Stimulated activated CD4-positive, alpha-beta T cell treated with anti-CD3 and anti-CD28 coated beads, Interleukin-1b, Interleukin-23, amount 100 ng/mL, for 1 hour (primary cell): ENCODE measurements at places on chromosomes 2 and 18.

- DNase-seq, result no peak
Observed at GRCh38 chr2:120709608-120710041, 26.0 kb upstream of the GLI2 start.

DNA sequence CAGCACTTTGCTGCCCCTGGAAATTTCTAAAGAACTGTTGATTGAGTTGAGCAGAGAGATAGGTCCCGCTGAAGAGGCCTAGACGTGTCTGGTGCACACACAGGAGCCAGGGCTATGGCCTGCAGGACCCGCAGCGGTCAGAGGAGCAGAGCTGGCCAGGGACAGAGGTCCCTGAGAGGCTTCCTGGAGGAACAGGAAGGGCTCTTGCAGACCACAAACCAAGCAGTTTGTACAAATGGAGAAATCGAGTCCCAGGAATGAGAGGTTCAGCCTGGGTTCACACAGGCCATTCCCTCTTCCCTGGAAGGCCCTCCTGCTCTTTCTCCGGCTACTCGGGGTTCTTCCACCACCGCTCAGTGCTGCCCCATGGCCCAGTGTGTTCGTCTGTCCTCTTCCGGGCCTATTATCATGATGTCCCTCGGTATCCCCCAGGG lies 1.2 kb upstream of the BIN1 start:
- DNase-seq, result no peak

GRCh38 chr2:226048611-226049010 lies 649.1 kb downstream of the NYAP2 start:
- DNase-seq, result no peak

DNA sequence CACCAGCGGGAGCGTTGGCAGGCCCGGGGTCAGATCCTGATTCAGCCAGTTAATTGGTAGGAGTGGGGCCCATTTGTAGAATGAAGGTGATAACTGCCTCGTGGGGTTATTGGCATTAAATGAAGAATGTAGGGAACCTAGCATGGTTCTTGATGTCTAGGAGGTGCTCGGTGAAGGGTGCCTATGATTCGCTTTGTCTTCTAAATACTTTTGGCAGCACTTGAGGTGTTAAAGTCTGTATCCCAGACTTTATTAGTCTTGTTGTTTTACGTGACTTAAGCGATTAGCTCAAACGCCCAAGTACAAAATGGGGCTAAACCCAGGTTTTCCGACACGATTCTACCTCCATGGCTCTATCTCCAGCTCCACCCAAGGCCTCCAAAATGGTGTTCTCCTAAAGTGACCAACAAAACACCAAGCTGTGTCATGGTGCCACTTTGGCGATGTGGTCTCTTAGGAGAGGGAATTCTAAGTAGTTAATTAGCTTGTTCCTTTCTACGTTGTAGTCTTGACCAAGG lies 980 bp upstream of the PPP4R1 start:
- no peak for DNase-seq

- no peak for DNase-seq
Observed at GRCh38 chr2:96260387-96261260, 5.2 kb downstream of the TMEM127 start.

- DNase-seq, result peak; percentile 84
Observed at GRCh38 chr18:47930931-47931717, 665 bp upstream of the SMAD2 start.

DNA sequence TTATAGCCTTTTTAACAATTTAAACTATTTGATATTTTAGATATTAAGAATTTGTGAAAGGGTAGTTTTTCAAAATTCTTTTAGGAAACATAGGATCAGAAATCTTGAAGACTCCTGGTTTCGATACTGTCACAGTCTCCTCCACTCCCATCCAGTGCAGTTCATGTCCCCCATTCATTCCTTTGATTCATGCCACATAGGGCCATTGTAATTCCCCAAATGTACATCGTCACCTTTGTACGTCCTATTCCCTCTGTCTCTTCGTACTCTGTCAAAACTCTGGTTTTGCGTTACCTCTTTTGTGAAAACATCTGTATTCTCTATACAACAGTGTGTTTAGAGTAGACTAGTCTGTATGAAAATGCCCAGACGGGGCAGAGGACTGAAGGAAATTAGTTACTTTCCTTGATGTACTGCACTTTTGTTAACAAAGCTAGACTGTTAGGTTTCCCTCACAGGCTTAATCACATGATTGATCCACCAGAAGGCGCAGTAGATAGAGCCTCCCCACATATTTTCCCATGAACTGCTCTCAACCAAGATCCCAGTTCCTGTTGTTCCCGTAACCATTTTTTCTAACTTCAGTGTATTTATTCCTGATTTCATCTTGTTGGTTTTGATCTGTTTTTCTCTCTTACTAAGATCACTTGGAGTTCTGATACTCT lies 2.5 kb downstream of the MRPL35 start:
- no peak for DNase-seq

DNA sequence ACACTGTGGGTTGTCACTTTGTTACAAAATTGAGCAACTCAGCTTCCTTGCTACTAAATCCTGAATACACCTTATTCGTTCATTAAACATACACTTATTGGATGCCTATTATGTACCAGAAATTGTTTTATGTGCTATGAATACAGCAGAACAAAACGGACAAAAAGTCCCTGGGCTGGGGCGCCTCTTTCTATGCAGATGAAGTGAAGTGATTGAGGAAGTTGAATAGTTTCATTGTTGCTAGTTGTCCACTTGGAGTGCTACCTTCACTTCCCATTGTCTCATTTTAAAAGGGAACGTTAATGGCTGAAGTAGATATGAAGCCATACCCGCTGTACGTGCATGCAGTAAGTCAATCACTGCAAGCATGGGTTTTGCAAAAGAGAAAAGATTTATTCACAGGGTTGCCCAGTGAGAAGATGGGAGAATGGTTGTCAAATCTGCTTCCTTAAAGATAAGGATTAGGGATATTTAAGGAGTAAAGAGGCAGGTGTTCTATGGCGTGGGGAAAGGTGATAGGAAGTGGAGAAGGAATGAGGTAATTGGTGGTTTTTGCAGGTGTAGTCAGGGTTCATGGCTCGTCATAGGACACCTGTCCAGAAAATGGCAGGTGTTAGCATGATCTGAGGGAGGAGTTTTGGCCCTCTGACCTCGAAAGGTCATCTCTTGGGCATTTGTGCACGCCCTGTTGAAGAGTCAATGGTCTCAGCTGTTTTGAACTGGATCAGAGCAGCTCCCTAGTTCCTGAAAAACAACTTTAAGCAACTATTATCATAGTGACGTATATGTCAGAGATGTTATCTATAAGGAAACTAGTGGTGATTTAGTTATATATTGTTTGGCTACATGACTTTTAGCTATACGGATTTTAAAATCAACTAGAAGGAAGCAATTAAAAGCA lies 23.5 kb downstream of the TRPM8 start:
- no peak for DNase-seq

- no peak for DNase-seq
Observed at GRCh38 chr2:197500503-197501131, 438 bp downstream of the HSPE1 start.

DNA sequence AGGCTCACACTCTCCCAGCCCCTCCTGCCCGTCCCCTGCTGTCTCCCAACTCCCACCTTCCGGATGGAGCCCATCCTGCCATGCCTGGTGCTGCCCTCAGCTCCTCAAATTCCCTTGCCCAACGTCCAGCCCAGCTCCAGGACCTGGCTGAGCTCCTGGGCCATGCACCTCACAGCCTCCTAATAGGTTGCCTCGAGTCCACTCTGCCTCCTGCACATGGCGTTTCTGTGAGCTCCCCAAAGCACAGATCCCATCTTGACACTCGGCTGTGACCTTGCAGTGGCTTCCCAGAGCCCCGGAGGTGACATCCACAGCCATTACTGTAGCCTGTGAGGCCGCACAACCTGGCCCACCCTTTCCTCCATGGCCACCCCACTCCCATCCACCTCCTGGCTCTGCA lies 191.9 kb upstream of the SALL3 start:
- no peak for DNase-seq

- DNase-seq, result no peak
Observed at GRCh38 chr18:10202845-10203321, 251.6 kb upstream of the APCDD1 start.

- DNase-seq, result no peak
Observed at GRCh38 chr18:6557770-6558248, 143.1 kb upstream of the L3MBTL4 start.

DNA sequence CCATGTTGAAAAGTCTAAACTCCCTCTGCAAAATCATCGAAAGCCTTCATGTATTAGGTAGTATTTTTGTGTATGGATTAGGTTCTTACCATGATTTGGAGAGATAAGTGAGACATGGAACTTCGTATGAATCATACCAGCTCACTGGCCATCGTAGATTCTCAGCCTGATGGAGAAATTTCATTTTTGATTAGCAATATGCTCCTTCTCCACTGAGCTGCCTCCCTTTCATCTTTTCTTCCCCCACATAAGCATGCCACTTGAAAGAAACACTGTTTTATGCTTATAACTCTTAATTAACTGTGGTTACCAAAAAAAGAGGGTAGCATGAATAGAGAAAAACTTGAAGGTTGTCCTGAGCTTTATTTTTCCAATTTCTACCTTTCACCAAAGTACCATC lies 111.9 kb downstream of the NCK2 start:
- no peak for DNase-seq

DNA sequence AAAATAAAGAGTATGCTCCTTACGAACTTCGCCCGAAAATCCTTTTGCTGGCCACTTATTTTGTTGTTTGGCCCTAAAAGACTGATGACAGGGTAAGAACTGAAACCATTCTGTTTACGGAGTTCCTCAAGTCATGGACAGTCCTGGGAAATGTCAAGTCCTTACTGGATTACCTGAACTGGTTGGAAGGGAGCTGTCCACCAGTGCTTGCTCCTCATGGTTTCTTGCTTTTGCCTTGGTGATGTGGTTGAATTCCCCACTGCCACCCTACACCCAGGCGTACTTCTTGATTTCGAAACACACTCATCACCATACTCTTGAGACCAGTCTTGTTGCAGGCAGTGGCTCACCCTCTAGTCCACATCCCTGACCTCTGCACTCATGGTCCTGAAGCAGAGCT lies 49.1 kb upstream of the CHMP1B start:
- DNase-seq, result no peak

GRCh38 chr2:96145036-96145847 lies at the start of gene DUSP2:
Gene DUSP2 (minus strand): TSS chr2:96145440. CDS start chr2:96145354, 86 bp downstream.
- DNase-seq, result peak; percentile 87

- DNase-seq, result no peak
Observed at GRCh38 chr2:10407841-10408648, 40.1 kb downstream of the ODC1 start.

- DNase-seq, result no peak
Observed at GRCh38 chr2:235964787-235965390, 203.3 kb downstream of the GBX2 start.

DNA sequence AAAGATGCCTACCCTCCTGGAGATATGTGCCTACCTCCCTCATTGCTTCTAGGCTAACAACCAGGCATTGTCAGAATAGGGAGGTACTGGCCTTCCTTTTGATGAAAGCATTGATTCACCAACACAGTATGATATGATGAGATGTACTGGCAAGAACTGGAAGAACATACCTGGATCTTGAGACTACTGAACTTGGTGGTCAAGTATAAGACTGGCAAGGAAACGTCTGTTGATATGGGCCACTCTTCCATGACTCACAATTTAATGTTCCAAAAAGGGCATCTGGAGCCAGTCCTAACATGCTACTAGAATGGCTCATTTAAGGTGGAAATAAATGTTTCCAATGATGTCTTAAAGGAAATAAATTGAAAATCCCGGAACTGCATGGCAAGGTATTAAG lies 18.1 kb downstream of the DTNB start:
- no peak for DNase-seq

DNA sequence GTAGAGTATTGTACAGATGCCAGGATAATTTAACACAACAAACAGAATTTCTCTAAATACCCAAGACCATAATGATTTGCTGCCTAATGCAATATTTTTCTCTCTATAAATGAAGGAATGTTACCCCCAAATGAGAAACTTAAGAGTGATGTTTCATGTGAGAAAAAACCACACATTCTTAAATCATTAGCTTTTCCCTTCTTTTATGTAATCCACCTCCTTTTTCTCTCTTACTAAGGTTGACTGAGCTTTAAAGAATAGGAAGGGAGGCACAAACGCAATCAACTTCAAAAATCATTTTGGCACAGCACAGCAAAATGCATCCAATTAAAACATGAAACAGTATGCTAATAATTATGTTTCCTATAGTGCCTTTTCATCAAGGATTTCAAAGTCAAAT lies 698.1 kb upstream of the CDH2 start:
- DNase-seq, result no peak

GRCh38 chr2:119449521-119449920 lies 17.9 kb downstream of the TMEM37 start:
- DNase-seq, result no peak

GRCh38 chr18:62576845-62577512 lies 54.2 kb downstream of the ZCCHC2 start:
- no peak for DNase-seq

DNA sequence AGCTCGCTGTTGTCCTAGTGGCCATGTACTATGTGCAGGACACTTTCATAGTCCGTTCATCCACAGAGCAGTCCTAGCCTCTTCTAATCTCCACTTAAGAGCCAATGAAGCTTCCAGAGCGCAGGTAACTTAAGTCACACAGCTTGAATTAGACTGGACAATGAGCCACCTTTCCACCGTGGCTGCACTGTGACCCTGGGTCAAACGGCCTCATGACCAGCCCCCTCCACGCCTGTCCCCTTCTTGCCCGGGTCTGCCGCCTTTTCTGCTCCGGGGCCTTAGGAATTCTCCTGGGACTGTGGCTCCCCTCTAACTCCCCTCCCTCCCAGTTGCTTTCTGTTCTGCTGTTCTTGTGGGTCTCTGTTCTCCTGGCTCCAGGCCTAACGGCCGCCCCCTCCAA lies 8.4 kb upstream of the PRKCE start:
- DNase-seq, result no peak

DNA sequence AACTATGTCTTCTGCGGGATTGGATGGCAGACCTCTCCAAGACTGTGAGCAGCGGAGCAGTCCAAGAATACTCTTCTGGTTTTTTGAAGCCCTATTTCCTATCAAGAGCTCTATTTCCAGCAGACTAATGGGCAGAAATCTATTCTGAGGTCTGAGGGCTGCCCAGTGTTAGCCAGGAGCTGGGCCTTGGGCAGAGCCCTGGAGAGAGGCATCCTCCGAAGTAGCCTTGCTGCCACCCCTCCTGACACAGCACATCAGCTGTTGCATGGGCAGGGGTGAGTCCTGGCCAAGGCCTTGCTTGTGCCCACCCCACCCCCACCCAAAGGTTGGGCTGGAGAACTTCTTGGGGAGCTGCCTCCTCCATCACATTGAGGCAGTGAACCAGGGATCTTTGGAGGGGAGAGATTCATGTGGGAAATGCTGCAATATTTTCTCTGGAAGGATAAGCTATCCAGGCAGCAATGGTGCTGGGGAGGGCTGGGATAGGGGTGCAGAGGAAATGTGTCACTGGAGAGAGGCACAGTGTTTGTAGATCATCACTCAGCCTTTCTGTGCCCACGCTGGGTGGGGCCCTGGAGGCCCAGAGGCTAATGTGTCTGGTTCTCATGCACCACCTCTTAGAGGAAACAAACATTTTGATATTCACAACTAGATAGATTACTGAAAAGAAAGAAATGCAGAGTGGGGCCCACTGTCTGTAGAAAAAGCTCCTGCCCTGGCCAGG lies 104.7 kb downstream of the VSNL1 start:
- no peak for DNase-seq

GRCh38 chr2:117834992-117835391 lies 20.5 kb downstream of the DDX18 start:
- DNase-seq, result no peak

- no peak for DNase-seq
Observed at GRCh38 chr2:156145469-156145868, 187.1 kb downstream of the NR4A2 start.
